ENCODE measurements at places on chromosomes 6 and 20.

DNA sequence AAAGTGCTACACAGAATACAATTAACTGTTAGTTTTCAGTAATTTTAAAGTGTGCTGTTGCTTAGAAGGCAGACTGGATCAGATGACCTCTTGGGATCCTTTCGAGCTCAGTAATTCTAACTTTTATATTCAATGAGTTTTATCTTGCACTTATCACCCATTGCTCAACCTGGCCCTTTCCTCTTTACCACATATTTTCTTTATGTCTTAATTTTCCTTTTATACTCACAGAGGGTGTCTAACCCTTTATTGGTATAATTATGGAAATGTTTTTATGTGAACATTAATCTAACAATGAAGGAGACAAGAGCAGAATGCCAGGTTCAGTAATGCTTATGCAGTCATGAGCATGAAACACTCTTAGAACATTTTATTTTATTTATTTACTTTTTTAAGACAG, 39.7 kb upstream of the CARMIL1 start:
- no peak for DNase-seq

- no peak for DNase-seq
Measured at GRCh38 chr6:34581561-34581920, 25.4 kb upstream of the SPDEF start.

GRCh38 chr6:133805876-133806275, 83.0 kb upstream of the TCF21 start:
- DNase-seq, result no peak

- DNase-seq, result no peak
Measured at GRCh38 chr6:145758113-145758512, 22.8 kb upstream of the EPM2A start.

DNA sequence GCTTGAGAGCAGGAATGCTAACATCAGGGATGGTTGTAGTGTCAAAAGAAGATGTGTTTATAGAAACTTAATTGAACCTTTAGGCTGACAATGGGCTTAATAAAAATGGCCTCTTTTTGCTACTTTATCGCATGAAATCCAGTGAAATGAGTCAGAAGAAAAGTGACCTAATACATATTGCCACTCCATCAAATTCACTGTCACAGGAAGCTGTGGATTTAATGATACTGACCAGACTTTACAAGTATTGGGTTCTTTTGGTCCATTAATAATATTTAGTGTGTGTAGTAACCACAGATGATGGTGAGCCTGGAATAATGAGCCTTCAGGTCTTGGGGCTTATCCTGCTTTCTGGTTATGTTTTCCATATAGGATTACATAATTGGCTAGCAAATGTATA, 231.8 kb upstream of the GMDS start:
- no peak for DNase-seq

DNA sequence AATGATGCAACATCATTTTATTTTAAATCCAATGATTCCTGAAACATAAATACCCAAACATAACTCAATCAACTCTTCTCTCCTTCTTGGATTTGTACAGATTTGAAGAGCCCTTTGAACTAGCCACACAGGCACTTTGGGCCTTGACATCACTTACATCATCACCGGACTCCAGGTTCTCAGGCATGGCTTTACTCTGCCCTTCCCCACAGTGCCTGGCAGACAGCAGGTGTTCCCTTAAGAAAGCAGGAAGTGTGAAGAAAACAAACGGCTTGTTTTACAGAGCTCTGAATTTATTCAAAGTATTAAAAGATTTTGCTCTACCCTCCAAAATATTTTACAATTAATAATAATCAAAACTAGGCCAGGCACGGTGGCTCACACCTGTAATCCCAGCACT, 54.8 kb upstream of the GCM1 start:
- DNase-seq, result no peak
